ENCODE measurements at places on chromosomes 1 and 21.

- no peak for DNase-seq
Observed at GRCh38 chr1:114094363-114094634, 59.4 kb downstream of the SYT6 start.

DNA sequence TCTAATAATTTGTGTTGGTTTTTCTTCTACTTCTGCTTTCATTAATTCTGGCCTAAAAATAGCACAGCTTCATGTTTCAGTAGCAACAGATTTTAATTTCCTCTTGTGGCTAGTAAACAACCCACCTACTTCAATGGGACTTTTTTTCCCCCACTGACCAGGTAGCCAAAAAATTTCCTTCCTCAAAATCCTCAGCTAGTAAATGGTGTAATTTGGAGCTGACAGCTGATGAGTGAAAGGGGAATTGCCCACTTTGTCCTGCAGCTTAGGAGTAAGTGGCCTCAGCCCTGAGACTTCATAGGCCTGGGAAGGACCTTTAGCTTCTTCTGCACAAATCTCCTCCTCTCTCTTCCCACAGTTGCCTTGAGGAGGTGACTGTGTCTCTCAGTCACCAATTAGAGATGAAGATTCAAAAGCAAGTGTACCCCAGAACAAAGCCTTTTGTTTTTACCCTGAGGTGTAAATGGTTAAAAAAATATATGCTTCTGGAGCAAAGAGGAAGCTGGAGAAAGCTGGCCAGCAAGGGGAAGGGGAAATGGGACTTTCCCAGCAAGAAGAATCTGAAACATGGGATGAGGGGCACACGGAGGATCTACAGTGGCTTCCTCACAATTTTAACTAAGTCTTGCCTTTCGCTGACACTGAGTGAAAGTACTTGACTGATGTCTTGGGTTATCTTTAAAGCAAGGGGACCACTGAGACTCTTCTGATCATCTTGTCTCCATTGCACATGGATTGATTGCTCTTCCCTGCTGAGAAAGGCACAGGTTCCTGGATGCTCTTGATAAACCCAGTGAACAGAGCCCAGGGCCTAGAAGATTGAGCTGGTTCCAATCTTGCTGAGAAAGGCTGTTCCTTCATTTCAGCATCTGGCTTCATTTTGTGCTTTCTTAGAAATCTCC is 35.8 kb upstream of the VCAM1 start:
- DNase-seq = no peak

DNA sequence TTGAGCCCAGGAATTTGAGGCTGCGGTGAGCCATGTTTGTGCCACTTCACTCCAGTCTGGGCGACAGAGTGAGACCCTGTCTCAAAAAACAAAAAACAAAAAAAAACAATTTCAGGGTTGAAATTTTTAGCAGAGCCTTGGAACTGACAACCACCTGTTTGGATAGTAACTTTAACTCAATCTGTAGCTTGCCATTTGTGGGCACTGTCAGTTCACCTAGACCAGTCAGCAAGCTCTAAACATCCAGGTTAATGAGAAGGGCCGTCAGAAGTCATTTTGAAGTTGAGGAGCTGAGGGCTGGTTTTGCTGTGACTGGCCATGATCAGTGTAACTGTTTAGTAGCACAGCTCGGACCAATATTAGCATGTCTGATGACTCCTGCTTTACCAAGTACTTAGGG is 8.4 kb downstream of the TRAPPC10 start:
- no peak for DNase-seq

GRCh38 chr1:11559591-11559970 is 80.6 kb downstream of the DISP3 start:
- DNase-seq = no peak

- no peak for DNase-seq
Observed at GRCh38 chr21:18000981-18001686, 182.0 kb upstream of the C21orf91 start.

DNA sequence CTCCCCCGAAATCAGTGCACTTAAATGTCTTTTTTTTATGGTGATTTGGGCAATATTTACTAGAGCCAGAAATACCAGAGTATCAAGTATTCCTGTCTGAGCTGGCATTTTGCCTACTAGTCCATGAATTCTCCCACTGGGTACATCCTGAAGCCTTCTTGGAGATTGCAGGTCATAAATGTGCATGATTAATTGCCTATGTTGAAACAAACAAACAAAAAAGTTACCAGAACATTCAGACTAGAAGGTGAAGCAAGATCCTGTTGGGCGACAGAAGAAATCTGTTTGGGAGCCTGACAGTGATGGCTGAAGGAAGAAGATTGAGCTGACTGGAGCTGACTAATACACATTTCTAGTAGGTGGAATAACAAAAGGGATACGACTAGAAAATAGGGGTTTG is 127.4 kb upstream of the NRIP1 start:
- no peak for DNase-seq

GRCh38 chr21:39911286-39912199 is 44.3 kb downstream of the PCP4 start:
- DNase-seq = no peak

- DNase-seq = no peak
Observed at GRCh38 chr21:38075833-38076587, 159.8 kb upstream of the KCNJ6 start.

- DNase-seq = no peak
Observed at GRCh38 chr1:225396357-225396756, 31.5 kb downstream of the LBR start.

- no peak for DNase-seq
Observed at GRCh38 chr1:2023187-2023586, 4.0 kb downstream of the GABRD start.

DNA sequence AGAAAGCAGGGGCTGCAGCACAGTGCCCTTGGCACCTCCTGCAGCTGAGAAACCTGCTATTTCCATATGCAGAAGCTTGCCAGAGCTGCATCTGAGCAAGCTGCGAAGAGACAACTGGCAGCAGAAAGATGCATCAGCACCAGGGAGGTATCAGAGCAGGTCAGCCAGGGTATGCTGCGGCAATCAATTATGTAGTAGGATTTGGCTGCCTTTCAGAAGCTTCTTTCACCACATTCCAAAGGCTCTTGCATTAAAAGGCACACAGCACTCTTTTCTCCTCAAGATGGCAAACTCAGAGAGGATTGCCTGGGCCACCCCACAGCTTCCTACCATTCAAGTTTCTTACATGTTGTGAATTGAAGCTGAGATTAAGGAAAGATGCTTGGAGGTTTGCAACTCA is 47.6 kb upstream of the RAP1A start:
- no peak for DNase-seq

GRCh38 chr1:96464522-96464921 is 257.1 kb upstream of the PTBP2 start:
- DNase-seq = no peak

GRCh38 chr1:58123051-58123450 is 423.5 kb downstream of the OMA1 start:
- no peak for DNase-seq

- peak; percentile 32 for DNase-seq
Observed at GRCh38 chr1:8089535-8090228, 63.6 kb upstream of the ERRFI1 start.

DNA sequence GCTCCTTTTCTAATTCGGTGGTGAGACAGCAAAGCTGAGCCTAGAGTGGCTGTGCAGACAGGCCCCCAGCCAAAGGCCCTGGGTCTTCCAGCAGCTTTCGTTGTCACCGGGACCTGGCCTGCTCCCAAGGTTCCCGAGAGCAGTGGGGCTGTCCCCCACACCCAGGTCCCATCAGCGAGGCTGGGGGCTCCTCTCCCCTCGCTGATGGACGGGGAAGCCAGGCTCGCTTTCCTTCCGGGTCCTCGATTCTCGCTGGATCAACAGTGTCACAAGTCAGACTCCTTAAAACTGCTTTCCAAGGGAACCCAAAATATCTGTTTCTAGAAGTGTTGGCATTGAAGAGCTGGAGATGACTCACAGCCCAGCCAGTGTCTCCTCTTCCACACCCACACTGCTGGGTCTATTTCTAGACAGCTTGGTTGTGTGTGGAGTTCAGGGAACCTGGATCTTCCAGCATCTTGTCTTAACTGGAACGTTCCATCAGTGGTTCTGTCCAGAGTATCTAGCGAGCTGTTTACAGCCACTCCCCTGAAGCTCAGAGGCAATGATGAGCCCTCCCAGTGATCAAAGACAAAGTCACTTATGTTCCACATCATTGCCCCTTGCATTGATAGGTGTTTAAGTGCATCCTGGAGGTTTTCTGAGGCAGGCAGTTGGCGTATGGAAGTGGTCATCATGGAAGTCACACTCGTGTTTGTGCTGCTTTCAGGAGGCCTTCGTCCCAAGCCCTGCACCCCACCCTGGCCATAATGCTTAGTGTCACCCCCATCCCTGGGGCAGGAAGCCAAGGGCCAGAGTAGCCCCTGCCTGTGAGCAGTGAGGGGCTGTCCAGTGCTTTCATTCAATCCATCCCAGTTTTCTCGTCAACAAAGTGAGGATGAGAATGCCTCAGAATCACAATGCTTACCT is 35.2 kb downstream of the RRP1 start:
- DNase-seq = no peak

DNA sequence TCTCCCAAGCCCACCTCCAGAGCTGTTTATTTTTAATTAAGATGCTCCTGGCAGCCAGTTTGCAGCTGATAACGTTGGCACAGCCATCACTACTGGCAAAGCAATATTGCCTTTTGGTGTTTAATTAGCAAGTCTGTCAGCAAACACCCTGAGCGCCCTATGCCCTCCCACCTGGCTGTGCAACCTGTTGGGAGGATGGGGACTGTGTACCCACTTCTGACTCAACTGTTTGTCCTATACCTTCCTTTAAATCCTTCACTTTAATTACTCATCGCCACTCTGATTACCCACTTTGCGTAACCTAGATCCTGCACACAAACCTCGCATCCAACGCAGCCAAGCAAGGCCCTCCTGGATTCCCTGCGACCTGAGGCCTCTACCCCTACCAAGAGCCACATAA is 67.1 kb downstream of the BCAR3 start:
- DNase-seq = no peak

DNA sequence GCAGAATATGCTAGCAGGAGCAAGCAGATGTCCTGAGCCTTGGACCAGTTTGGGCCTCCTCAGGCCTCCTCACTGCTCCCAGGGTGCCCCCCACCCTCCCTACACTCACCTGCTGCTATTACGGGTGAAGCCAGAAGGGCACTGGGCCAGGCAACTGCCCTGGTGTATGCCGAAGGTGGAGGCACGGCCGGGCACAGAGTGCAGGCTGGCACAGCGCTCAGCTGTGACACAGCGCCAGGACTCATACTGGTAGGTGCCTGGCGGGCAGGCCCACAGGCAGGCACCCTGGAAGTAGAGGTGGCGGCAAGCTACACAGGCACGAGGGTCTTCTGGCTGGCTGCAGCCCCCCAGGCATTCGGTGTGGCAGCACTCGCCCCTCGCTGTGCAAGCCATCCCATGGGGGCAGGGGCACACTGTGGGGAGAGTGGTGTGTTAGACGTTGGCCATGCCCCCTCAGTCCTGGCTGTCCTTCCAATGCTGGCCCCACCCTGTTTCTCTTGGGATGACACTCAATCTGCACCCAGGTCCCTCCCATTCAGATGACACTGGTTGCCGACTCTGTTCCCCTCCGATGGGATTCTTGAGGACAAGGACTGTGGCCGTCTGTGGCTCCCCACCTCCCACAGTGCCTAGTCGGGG is 7.0 kb downstream of the INSRR start:
- no peak for DNase-seq

DNA sequence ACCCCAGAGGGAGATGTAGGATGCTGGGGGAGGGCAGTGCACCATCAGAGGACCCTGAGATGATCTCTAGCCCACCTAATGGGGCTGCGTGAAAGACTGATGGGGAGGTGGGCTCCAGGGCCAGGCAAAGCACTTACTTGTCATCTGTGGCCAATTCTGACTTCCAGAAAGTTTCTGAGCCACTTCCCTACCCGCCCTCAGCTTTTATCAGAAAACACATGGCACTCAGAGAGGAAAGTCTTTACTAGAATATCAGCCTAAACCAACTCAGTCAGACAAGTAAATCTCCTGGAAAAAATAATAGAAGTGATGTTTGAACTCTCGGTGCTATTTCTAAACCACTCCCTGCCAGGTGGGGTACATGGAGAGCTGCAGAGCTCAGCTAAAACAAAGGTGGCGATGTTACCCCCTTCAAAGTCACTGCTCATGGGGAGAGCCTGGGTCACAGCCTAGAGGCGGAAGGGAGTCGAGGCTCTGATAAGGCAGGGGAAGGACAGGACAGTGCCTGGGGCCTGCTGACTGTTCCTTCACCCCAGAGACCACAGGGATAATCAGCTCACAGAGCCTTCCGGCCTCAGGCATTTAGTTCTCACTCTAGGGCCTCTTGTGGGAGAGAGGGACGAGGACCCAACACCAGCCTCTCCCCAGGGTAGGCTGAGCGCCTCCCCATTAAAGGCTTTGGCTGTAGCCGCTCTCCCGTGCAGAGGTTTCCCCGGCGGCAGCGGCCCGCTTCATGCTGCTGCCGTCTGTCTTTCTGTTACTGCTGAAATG is 14.2 kb downstream of the SMIM12 start:
- no peak for DNase-seq

- no peak for DNase-seq
Observed at GRCh38 chr1:175820456-175821025, 77.1 kb upstream of the TNR start.

- no peak for DNase-seq
Observed at GRCh38 chr1:37425221-37425620, 49.2 kb upstream of the ZC3H12A start.

GRCh38 chr1:238319957-238320356 is 429.2 kb upstream of the ZP4 start:
- no peak for DNase-seq

DNA sequence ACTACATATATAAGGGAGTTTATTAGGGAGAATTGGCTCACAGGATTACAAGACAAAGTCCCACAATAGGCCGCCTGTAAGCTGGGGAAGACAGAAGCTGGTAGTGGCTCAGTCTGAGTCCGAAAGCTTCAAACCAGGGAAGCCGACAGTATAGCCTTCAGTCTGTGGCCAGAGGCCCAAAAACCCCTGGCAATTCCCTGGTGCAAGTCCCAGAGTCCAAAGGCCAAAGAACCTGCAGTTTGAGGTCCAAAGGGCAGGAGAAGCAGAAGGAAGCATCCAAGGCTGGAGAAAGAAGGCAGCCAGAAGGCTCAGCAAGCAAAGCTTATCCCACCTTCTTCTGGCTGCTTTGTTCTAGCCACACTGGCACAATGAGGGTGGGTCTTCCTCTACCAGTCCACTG is 13.9 kb downstream of the TTLL7 start:
- no peak for DNase-seq

GRCh38 chr1:166153525-166154314 is 13.1 kb downstream of the FAM78B start:
- DNase-seq = no peak

GRCh38 chr1:110409316-110409715 is 1.8 kb upstream of the LAMTOR5 start:
- no peak for DNase-seq

GRCh38 chr21:33125680-33126375 is 55.9 kb downstream of the OLIG1 start:
- no peak for DNase-seq

- no peak for DNase-seq
Observed at GRCh38 chr1:165666152-165666825, 32.1 kb downstream of the ALDH9A1 start.

- no peak for DNase-seq
Observed at GRCh38 chr1:223147873-223148272, 4.8 kb upstream of the TLR5 start.
